Stimulated activated CD8-positive, alpha-beta memory T cell treated with anti-CD3 and anti-CD28 coated beads, Interleukin-7, amount 100 ng/mL, for 4 hours (primary cell): ENCODE measurements at places on chromosomes 2 and 18.
A peak's percentile ranks its signal among the peaks of the same experiment; 100 is the strongest.

GRCh38 chr18:44741511-44741910, 60.8 kb downstream of the SETBP1 start:
- DNase-seq = no peak

- no peak for DNase-seq
Observed at GRCh38 chr18:34993289-34993688, 47.9 kb upstream of the MAPRE2 start.

DNA sequence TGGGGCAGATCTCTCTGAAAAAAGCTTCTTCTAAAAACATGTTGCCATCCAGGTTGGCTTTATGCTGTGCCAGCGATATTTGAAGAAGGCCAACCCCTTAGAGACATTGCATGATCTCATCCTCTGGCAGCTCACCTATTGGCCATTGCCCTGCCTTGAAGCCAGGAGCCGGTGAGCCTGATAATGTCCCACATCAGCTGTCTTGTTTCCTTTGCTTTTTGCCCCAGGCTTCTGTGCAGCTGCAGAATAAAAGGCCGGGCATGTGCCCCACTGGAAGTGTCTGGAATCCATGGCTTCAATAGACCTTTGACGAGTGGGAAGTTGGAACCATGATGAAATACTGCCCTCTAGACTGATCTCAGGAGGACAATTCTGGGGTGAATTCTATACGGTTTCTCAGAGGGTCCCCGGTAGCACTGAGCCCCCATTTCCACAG, 523.5 kb upstream of the ZEB2 start:
- no peak for DNase-seq

DNA sequence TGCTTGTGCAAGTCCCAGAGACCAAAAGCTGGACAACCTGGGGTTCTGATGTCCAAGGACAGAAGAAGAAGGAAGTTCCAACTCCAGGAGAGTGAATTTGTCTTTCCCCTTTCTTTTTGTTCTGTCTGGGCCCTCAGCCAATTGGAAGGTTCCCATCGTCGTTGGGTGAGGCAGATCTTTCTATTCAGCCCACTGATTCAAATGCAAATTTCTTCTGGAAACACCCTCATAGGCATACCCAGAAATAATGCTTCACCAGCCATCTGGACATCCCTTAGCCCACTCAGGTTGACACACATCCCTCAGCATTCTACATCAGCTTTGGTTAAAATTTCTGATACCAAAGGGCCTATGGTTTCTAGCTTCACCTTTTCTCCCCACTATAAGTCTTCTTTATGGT, 156.5 kb downstream of the SP3 start:
- DNase-seq = no peak

GRCh38 chr2:114024326-114024725, 134.4 kb downstream of the ACTR3 start:
- DNase-seq = no peak

- DNase-seq = no peak
Observed at GRCh38 chr2:168396131-168396530, 59.9 kb upstream of the CERS6 start.

DNA sequence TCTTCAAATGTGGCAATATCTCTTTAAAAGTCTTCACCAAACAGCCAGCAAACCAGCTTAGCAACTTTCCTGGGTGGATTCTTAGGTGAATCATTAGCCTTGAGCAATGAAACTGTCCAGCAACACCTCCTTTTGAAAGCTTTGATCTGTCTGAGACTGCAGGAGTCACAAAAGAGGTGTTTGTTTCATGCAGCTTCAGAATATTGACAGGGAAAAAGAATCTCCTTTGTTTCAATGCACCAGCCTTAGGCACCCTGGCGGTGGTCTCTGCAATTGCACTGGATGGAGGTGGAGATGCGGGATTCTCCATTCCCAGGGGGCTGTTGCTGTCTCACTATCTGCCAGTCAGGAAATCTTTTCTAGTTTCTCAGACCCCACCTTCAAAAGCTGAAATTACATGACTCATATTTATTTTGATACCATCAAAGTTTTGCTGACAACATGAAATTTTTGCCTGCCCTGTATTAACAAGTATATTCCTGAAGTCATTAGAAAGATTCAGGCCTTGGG, 76.0 kb upstream of the DSG1 start:
- DNase-seq = no peak

GRCh38 chr2:121613152-121613551, 36.1 kb downstream of the CLASP1 start:
- no peak for DNase-seq

DNA sequence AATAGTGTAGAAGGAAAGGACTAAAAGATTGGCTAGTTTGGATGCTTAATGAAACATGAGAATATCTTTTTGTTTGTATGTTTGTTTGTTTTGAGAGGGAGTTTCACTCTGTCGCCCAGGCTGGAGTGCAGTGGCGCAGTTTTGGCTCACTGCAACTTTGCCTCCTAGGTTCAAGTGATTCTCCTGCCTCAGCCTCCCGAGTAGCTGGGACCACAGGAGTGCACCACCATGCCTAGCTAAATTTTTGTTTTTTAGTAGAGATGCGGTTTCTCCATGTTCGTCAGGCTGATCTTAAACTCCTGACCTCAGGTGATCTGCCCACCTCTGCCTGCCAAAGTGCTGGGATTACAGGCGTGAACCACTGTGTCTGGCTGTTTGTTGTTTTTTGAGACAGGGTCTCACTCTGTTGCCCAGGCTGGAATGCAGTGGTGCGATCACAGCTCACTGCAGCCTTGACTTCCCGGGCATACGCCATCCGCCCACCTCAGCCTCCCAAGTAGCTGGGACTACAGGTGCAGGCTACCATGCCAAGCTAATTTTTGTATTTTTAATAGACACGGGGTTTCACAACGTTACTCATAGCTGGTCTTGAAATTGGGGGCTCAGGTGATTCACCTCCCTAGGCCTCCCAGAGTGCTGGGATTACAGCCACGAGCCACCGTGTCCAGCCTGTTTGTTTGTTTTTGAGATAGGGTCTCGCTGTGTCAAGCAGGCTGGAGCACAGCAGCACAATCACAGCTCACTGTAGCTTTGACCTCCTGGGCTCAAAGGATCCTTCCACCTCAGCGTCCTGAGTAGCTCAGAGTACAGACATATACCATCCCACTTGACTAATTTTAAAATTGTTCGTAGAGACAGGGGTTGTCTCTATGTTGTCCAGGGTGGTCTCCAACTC, 209.2 kb downstream of the MYCN start:
- DNase-seq = no peak

DNA sequence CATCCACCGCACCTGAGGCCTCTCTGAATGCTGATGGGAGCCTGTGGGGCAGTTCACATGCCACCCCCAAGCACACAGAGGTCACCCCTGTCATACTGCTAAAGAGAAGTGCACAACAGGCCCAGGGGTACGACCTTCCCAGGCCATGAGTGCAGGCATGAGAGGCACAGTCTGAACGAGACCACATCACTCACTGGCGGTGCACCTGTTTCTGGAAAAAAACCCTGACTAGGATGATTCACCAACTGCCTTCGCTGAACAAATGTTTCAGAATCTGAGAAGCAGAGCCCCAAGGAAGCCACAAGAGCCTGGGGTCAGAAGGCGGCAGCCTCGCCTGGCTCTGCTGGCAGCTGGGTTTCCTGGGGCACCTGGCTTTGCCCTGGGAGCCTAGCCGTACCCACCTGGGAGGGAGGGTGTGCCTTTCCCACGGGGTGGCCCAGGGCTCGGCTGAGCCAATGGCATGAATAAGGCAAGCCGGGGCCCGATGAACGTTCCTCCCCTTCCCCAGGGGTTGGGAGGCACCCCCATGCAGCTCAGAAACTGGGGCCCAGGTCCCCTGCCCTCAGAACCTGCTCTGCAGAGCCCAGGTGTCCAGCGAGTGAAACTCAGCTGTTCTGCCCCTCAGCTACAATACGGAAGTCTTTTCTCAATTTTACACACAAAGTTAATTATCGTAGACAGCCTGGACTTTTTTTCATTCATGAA, 73.8 kb downstream of the HDAC4 start:
- peak; percentile 63 for DNase-seq

GRCh38 chr2:4258563-4258962, 555.2 kb downstream of the DCDC2C start:
- DNase-seq = no peak

DNA sequence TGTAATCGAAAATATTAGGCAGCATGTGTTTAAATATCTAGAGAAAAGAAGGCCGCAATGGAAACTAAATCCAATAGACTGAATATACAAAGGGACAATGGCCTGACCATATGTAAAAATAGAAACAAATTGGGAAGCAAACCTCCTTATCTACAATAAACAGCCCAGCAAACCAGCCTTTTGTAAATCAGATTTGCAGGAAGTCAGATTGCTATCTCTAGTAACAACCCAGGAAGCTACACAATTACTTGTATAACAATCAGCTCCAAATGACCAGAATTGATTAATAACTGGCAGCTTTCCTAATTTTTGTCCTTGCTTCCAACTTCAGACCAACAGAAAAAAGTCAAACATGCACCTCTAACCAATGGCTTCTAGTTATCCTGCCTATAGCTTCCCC, 860.0 kb downstream of the CPS1 start:
- DNase-seq = no peak

GRCh38 chr2:6970976-6971480, 53.8 kb downstream of the RNF144A start:
- DNase-seq = no peak

- no peak for DNase-seq
Observed at GRCh38 chr2:127584047-127584446, 48.6 kb downstream of the MYO7B start.

DNA sequence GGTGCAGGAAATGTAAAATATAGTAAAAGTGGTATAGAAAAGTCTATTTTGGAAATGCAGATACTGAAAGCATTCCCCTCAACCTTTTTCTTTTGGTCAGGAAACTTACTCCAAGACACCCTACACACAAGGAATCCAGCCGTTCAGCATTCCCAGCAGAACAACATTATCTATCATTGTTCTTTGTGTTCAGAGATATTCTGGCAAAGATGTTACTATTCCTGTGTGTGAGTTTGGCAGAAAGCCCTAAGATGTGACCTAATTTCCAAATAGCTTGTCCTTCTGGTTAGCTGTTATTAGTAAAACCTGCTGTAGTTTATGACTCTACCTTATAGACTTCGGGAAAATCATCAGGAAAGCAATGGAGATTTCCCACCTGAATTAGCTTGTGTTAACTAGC, 78.1 kb upstream of the PELI1 start:
- DNase-seq = no peak

DNA sequence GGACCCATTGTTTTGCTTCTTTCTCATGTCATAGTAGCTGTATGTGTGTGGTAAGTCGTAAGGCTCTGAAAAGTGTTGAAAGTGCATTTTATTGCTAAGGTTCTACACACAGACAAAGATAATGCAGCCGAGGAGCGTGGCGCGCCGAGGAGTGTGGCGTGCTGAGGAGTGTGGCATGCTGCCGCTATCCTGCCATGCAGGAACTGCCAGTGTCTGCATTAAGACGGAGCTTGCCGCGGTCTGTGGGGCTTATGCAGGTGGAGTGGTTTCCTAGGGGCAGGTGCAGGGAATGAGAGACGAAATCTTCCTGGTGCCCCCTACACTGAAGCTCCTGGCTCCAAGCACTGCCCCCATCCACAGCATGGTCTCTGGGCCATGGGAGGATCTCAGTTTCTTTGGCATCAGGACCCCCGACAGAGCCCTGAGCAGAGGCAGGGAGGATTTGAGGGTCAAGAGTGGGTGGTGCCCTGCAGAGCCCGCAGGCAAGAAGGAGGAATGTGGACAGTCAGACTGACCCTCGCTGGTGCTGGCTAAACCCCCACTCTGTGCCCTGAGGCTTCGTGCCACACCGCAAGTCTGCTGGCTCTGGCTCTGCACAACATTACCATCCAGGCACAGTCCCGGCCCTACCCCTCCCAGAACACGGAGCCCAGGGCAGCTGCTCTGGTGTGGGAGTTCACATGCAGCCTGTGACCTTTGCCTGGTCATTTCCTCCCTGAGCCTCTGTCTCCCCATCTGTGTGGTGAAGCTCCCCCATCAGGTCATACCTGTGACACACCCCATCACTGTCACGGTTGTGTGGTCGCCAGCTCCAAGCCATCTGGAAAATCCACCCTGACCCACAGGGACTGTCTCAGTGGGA, 3.2 kb downstream of the SNED1 start:
- no peak for DNase-seq

- no peak for DNase-seq
Observed at GRCh38 chr2:218658671-218659257, 659 bp downstream of the ZNF142 start.

DNA sequence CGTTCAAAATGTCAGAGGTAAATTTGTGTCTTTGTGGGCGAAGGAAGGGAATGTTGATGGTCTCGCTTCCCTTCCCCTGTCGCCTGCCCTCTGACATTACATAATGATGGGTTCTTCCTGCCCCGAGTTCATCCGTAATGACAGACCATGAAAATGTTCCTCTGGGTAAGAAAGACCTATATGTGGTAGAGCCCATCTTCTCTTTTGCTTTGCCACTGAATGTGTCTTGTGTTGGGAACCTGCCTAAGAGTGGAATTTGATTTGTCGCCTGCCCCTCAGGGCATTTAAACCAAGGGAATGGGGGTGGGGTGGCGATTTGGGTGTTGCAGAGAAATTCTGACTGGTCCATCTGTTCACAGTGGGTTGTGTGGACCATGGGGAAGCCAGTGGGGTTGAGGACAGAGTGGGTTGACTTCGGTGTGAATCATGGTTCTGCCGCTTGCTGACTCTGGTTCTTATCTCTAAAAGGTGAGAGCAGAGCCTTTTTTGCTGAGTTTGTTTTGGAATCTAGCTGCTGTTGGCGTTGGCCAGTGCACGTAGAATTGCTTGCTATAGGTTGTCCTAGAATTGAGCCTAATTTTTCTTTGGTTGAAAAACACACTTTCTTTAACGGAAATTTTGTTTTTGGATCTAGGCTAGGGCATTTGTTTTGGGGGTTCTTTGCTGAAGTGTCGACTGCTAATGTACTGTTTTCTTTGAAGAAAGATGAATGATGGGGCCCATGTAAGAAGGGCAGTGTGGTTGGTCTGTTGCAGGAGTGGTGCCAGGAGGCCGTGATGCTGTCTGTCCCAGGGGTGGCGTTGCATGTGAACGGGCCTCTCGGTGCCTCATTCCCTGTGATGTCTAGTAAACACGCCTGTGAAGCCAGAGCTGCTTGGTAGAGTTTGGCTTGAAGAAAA, 1.3 kb downstream of the INPP4A start:
- no peak for DNase-seq

- no peak for DNase-seq
Observed at GRCh38 chr2:55581435-55581834, 36.0 kb downstream of the PPP4R3B start.

DNA sequence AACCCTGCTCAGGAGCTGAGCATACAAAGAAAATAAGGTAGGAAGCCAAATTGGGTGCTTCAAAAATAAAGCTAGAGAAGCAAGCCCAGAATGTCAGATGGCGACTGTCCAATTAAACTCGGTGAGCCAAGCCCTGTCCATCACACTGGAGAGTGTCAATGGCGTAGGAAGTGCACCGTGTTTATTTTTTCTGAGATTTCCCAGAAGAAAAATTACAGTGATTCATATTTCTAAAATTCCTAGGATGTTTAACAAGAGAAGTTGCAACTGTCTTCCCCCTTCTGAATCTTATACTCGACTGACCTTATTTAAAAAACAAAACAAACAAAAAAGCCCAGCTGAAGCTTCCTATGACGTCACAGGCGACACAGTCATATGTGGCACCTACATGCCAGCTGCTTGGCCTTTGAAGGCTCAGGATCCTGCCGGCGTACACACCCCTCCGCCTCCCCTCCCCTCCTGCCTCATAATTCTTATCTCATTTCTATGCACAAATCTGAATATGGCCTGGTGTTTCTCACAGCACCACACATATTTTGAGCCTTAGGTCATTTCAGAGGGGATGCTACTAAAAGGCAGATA, 60.8 kb downstream of the MBP start:
- DNase-seq = peak; percentile 61

- DNase-seq = no peak
Observed at GRCh38 chr2:42456126-42456839, 37.5 kb downstream of the KCNG3 start.

GRCh38 chr2:102606353-102606752, 13.0 kb upstream of the SLC9A2 start:
- no peak for DNase-seq

GRCh38 chr2:101751875-101752619, 54.5 kb downstream of the MAP4K4 start:
- no peak for DNase-seq
